ENCODE measurements at places on chromosomes 12 and 14.

GRCh38 chr12:30877105-30877875, 49.3 kb upstream of the TSPAN11 start:
- DNase-seq, result no peak

DNA sequence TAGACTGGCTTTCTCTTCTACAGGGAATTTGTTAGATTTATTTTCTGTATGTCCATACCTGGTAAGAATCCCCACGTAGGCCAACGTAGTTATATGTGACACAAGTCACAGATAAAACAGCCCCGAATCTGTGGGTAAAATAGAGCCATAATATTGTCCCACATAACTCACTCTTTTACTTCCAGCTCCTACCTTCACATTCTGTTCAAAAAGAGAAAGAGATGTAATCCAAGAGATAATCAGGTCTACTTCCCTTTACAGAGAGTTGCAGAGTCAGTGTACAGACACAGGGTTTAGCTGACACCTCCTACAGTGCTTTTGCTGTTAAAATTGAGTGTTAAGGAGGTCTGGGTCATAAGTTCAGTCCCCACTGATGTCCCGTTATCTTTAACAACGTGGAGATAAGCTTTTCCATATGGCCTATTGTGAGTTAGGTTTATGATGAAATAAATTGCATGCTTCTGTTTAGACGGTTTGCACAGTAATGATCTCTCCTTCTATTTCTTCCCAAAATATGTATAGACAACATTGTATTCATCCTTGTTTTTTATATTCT, 446.5 kb downstream of the ADAMTS20 start:
- no peak for DNase-seq

- DNase-seq, result no peak
Measured at GRCh38 chr12:29858270-29858786, 74.6 kb upstream of the TMTC1 start.

GRCh38 chr14:103302966-103303365, 31.1 kb upstream of the EIF5 start:
- no peak for DNase-seq
